ENCODE measurements at places on chromosomes 12 and 14.

DNA sequence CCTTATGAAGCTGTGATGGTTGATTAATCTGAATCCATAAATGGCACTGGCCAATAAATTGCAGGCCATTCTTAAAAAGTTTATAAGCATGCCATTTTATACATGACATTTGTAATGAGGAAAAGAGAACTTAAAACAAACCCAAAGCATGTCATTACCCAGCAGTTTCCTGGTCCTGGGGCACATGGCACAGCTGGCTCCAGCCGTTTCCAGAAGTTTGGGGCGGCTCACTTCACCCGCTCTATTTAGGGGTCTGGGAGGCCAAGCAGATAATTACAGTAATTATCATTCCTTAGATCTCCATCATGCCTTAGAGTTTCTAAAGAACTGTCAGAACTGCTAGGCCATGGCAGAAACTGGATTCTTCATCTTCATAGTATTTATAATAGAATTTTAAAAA lies 6.4 kb downstream of the ADGRD1 start:
- DNase-seq: no peak

GRCh38 chr12:87818441-87818840 lies 210.8 kb downstream of the C12orf50 start:
- no peak for DNase-seq

GRCh38 chr14:50978529-50978871 lies 34.2 kb upstream of the PYGL start:
- DNase-seq: no peak

GRCh38 chr14:59363531-59364226 lies 101.5 kb downstream of the GPR135 start:
- DNase-seq: no peak

All from effector CD8-positive, alpha-beta T cell (primary cell).